Posterior vena cava (tissue), 2 donors: ENCODE measurements at places on chromosomes 16 and 17. TPM values are rescaled to one million over a fixed set of nuclear protein-coding genes. Genes with fewer than 3 reads are reported as not detected.
A peak's percentile ranks its signal among the peaks of the same experiment; 100 is the strongest.

- DNase-seq, result peak; percentile 91
Observed at GRCh38 chr17:20095336-20096080, 86.3 kb downstream of the SPECC1 start.

The ZNF750 gene
- not detected for total RNA-seq

The PRCD gene
- 4.7 TPM for total RNA-seq

- peak; percentile 80 for DNase-seq
Observed at GRCh38 chr17:77916703-77917481, 41.6 kb upstream of the TNRC6C start.

The E2F4 gene
- total RNA-seq, result 43.8 TPM
